ENCODE measurements at places on chromosomes 4 and X. TPM values are rescaled to one million over a fixed set of nuclear protein-coding genes. Genes with fewer than 3 reads are reported as not detected.

- DNase-seq, result no peak
These were observed 320.0 kb downstream of the IDS start for GRCh38 chrX:149185087-149185486.

DNA sequence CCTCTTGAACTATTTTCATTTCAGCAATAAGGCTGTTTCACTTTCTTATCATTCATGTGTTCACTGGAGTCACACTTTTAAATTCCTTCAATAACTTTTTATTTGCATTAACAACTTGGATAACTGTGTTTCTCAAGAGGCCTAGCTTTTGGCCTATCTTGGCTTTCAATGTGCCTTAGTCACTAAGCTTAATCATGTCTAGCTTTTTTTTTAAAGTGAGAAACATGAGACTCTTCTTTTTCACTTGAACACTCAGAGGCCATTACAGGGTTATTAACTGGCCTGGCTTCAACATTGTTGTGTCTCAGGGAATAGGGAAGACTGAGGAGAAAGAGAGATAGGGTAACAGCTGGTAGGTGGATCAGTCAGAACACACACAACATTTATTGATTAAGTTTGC lies 64.0 kb upstream of the VCX2 start:
- DNase-seq, result no peak

DNA sequence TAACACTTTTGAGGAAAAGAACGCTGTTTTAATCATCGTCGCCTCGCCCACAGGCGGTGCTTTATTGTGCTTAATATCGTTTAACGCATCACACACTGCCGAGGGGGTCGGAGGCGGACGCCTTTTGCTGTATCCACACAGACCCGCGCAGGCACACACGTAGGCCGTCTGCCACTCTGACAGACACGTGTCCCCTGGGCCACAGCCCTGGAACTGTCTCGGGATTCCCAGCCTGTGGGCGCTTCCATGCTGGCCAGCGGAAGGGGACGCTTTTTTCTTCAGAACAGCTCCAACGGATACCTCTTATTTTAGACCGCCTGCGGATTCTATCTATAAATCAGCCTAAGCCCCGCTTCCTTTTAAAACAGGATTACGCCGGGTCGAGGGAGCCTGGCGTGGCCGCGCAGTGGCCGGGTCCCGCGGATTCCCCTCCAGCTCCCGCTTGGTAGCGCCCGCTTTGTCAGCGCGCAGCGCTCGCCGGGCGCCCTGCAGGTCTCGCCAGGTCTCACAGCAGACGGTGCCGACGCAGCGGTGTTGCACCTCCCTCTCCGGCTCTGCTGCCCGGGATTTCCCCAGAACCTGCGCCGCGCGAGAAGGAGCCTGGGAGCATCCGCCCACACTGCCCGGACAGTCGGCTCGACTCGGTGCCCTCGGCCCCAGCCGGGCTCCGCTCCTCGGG lies at the start of gene NOCT:
Gene NOCT, plus strand, starts transcription at position 513 of the 679 bp plus-strand sequence. CDS start 201 bp downstream, outside the sequence.
- peak; percentile 52 for DNase-seq

TRIM60 gene
- total RNA-seq, result not detected

DNA sequence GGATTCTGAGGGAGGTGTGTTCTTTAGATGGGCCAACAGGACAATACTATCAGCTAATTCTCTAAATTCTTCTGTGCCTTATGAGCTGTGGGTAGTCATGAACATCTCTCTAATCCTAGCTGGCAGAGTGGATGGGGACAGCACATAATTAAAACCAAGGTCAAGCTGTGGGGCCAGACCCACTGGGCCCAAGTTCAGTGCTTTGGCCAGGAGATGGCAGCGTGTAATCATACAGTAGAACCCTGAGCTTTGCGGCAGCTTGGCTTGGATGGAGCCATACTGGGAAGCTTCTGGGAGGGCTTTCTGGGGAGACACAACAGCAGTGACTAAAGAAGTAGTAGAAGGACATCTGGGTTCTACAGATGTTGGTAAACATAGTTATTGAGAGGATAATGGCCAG lies 140.3 kb upstream of the CXCL13 start:
- no peak for DNase-seq

GRCh38 chrX:119381349-119381944 lies 17.7 kb upstream of the SLC25A43 start:
- DNase-seq, result no peak

CCDC149 gene
- total RNA-seq, result 7.7 TPM

DNA sequence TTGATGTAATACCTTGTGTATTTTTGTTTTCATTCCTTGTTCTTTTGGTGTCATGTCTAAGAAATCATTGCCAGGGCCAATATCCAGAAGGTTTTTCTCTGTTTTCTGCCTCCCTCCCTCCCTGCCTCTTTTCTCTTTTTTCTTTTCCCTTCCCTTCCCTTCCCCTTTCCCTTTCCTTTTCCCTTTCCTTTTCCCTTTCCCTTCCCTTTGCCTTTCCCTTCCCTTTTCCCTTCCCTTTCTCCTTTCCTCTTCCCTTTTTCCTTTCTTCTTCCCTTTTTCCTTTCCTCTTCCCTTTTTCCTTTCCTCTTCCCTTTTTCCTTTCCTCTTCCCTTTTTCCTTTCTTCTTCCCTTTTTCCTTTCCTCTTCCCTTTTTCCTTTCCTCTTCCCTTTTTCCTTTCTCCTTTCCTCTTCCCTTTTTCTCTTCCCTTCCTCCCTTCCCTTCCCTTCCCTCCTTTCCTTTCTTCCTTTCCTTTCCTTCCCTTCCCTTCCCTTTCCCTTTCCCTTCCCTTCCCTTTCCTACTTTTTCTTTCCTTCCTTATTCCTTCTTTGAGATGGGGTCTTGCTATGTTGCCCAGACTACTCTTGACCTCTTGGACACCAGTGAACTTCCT lies 646.1 kb downstream of the RAPGEF2 start:
- no peak for DNase-seq

FAM47E gene
- not detected for total RNA-seq

DNA sequence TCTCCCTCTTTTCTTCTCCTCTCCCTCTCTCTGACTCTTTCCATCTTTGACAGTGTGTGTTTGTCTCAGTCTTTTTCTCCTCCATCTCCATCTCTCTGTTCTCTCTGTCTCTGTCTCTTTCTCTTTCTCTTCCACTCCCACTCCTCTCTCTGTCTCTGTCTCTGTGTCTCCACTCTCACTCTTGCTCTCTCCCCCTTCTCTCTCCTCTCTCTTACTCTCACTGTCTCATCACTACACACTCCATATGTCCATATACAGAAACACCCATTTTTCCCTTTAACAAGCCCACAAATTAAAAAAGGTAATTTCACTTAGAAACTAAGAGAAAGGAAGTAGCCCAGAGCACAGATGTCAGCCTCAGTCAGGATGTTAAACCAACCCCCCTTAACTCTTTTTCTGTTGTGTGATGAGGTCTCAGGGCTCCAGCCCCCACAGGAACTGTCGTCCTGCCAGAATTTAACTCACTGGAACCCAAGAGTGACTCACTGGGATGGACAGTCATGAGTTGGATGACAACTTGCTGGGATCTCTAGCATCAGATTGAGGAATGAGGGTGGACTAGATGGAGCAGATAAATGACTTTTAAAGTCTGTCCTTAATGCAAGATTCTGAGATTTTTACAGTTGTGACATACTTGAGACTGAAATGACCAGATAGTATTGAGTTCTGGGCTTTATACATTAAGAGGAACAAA lies 27.5 kb downstream of the OTUD6A start:
- DNase-seq, result no peak

Data from glomerular endothelial cell (primary cell).